ENCODE measurements at places on chromosomes 16 and 17.

DNA sequence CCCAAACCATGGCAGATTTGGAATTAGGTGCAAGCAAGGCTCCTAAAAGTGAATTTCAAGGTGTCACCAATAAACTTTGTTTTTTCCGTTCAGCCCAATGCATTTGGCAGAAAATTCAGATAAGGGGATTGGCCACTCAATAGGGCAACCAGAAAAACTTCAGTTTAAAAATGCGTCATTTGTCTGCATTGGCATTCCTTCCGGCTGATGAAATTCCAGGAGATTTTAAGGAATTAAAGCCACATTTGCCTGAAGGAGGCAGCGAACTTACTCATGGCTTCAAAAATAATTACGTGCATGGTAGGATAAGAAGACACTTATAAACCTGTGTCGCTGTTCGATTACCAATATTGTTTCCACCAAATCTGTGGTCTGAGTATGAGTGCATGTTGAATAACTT lies 151.9 kb downstream of the SALL1 start:
- no peak for DNase-seq

DNA sequence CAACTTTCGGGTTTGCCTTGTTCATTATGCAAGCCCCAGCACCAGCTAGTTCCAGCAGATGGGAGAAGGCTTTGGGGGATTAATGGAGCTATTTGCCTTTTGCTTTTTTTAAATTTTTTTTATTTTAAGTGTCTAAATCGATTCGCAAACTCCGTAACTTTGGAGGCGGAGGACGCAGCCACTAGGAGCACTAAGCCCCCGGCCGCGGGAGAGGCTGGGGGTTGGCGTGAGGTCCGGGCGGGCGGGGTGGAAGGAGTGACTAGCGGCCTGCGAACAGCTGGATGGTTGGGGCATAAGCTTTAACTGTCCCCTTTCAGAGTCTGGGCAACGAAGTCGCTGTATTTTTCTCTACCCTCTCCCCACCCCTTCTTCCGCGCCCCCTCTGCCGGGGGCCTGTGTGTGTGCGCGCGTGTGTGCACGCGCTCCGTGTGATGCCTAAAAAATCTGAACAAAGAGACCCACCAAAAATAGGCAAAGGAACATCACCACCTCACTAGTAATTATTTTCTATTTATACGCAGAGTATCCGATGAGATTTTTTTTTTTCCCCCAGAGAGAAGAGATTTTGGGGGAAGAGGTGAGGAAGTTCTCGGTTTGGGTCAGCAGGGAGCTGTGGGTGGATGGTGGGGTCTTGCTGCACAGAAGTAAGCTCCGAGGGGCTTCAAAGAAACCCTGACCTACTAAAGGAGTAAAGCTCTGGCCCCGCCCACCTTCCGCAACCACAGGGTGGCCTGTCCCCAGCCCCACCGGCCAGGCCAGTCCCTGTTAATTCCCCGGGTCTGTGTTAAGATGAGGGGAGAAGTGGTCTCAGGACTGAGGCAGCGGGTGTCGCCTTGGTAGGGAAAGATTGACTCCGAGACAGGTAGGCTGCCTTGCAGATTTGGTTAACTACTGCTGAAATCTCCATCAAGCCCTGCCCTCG lies 2.3 kb downstream of the SHISA9 start:
- no peak for DNase-seq

DNA sequence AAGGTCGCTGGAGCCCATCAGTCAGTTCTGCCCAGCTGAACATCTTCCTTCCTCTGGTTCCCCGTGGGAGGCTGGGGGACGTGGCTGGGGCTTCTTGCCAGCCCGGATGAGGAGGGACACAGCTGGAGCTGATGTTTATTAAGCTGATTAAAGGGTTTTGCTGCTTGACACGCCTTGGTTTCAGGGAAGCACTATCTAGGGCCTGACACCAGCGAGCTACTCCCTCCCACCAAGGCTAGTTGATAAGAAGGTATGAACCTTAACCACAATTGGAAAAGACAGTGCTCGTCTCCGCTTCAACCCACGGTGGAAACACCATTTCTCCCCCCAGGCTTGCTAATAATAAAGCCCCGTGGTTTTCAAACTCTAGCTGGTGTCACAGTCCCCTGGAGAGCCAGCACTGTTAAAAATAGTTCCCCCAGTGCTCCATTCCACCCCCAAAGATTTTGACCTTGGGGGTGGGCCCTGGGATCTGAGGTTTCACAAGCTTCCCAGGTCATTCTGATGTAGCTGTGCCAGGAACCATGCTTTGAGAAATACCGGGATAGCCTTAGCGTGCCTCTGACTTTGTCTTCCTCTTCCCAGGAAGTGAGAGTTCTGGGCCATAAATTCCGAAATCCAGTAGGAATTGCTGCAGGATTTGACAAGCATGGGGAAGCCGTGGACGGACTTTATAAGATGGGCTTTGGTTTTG lies 5.5 kb downstream of the DHODH start:
- no peak for DNase-seq

- no peak for DNase-seq
Measured at GRCh38 chr17:3955673-3955988, 8.6 kb downstream of the ATP2A3 start.

Data from activated CD4-positive, alpha-beta T cell treated with anti-CD3 and anti-CD28 coated beads for 1 hour (primary cell).